ENCODE measurements at places on chromosomes 6 and 20. TPM values are rescaled to one million over a fixed set of nuclear protein-coding genes. Genes with fewer than 3 reads are reported as not detected.

- peak; percentile 16 for DNase-seq
These were observed 605 bp downstream of the CDC5L start for GRCh38 chr6:44388135-44388487.

GRCh38 chr20:45783656-45784294, 7.9 kb downstream of the WFDC3 start:
- DNase-seq, result no peak

- DNase-seq, result no peak
These were observed 140.5 kb downstream of the HIVEP2 start for GRCh38 chr6:142804490-142804889.

- DNase-seq, result peak; percentile 32
These were observed 8.3 kb downstream of the SEMG2 start for GRCh38 chr20:45229264-45230056.

GRCh38 chr20:17650301-17651128, 31.5 kb downstream of the RRBP1 start:
- DNase-seq, result no peak

GRCh38 chr6:139990026-139990686, 615.7 kb upstream of the CITED2 start:
- no peak for DNase-seq

DNA sequence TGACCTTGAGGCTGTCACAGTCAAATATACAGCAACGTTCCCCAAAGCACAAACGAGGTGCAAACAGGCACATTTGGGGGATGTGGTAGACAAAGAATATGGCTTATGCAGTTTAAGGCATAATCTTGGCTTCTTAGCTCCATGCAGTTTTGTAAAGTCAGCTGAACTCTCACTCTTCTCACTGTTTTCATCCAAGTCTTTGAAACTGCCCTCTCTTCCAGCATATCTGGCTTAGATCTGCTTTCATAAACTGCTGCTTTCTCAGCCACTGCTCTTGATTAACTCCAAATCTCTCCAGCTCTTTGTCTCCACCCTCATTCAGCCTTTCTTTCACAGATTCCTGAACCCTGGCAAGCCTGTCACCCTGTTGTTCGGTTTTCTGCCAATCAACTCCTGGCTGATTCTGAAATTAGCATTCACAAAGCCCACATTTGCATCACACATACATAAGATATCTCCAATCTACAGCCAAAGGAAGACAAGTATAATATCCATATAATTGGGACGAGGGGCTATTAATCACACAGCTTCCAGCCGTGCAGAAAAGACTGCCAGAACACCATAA, 301.1 kb upstream of the RNF217 start:
- DNase-seq, result no peak

DNA sequence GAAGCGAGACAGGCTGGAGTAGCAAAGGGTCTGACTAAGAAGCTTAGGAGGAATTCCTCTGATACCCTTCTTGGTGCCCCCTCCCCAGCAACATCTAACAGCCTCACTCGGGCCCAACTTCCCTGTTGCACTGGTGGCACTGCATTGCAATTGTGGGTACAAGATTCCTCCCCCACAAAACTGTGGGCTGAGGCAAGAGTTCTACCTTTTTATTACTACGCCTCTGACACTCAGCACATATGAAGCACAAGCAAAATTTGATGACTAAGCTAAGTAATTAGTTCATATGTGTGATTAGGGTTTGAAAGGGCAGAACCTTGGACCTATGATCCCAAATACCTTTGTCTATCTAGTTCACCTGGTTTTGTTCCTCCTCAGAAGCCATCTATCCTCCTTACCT, 83.5 kb downstream of the ZHX3 start:
- DNase-seq, result no peak

GRCh38 chr20:19786311-19786710, 28.3 kb downstream of the RIN2 start:
- peak; percentile 52 for DNase-seq

- DNase-seq, result no peak
These were observed 136.3 kb downstream of the RNASET2 start for GRCh38 chr6:166820070-166820469.

- peak; percentile 57 for DNase-seq
These were observed 5.0 kb downstream of the GCNT2 start for GRCh38 chr6:10526156-10526555.

GRCh38 chr6:148720406-148720805, 26.4 kb upstream of the UST start:
- no peak for DNase-seq

Gene CNR1
- total RNA-seq, result not detected

Gene ENPP1
- total RNA-seq, result 5.6 TPM

Gene ULBP2
- 17.3 TPM for total RNA-seq

Gene CALHM4
- total RNA-seq, result not detected

Gene OGFRL1
- 15.7 TPM for total RNA-seq
